ENCODE measurements at places on chromosomes 1 and 21.

DNA sequence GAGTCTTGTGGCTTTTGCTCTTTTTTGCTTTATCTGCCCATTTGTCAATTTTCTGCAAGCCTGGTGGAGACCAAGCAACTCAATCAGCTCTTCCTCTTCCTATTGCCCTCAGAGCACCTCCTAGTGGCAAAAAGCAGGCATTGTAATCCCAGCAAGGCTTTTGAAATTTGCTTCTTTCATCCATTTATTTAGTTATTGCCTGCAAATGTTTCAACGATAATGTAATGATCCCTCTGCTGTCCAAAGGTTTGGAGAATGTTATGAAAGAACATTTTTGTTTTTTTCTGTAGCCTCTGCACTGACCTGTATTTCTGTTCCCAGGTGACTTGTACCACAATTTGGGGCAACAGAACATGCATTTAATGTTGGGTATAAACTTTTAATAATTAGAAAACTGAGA lies 127.8 kb downstream of the GABPA start:
- DNase-seq = no peak

DNA sequence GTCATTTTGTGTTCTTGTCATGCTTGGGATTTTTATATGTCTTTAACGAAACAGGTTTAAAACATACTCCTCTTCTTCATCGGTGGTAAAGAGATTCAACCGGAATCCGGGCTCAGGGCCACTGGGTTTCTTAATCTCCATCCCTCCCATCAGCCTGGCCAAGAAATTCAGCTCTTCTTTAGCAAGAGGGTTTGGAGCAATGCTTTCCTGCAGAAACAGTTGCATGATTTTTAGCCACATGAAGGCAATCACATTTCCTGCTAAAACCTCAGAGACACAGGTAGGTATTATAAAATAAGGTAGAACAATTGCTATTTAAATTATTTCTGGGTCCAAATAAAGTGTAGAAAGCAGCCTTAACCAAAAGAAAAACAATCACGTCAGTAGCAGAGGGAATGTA lies 22.7 kb upstream of the LSM10 start:
- DNase-seq = no peak

DNA sequence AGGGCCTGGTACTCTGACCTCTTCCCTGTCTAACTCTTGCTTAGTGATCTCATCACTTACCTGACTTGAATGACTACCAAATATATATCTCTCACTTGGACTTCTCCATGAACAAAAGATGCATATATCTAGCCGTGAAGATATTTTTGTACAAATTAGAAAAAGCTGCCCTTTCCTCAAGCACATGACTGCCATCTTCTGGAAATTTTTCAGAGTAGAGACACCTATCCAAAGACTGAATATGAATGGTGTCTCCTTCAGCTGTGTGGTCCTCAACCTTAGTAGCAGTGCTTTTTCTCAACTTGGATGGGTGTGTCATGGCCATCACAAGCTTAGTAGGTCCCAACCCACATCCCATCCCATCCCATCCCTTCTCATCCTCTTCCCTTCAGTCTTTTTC lies 142.3 kb downstream of the DNM3 start:
- no peak for DNase-seq

GRCh38 chr1:205275133-205275532 lies 46.4 kb downstream of the NUAK2 start:
- no peak for DNase-seq

GRCh38 chr1:9093091-9093490 lies 23.7 kb upstream of the SLC2A5 start:
- no peak for DNase-seq

Data from right kidney (tissue), 9 donors.